Pancreas (tissue), 10 donors: ENCODE measurements at places on chromosomes 16 and 17. TPM values are rescaled to one million over a fixed set of nuclear protein-coding genes. Genes with fewer than 3 reads are reported as not detected.

The USP43 gene
- 3.2 TPM for total RNA-seq

DNA sequence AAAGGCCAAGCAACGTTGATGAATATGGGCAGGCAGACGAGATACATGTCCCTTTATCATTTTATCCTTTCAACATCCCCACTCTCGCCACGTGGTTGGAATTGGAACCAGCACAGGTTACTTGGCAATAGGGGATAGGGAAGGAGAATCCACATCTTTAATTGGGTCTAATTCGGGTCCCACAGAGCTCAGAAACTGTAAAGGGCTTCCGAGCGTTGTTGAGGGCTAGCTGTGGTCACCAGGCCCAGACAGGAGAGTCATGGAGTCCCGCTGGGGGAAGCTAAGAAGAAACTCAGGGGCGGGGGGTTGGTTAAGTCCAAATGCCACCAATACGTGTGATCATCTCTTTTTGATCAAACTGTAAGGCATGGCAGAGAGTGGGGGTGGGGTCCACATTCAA is 271.3 kb upstream of the ZFHX3 start:
- no peak for DNase-seq

The KLHL36 gene
- total RNA-seq, result 41.5 TPM

DNA sequence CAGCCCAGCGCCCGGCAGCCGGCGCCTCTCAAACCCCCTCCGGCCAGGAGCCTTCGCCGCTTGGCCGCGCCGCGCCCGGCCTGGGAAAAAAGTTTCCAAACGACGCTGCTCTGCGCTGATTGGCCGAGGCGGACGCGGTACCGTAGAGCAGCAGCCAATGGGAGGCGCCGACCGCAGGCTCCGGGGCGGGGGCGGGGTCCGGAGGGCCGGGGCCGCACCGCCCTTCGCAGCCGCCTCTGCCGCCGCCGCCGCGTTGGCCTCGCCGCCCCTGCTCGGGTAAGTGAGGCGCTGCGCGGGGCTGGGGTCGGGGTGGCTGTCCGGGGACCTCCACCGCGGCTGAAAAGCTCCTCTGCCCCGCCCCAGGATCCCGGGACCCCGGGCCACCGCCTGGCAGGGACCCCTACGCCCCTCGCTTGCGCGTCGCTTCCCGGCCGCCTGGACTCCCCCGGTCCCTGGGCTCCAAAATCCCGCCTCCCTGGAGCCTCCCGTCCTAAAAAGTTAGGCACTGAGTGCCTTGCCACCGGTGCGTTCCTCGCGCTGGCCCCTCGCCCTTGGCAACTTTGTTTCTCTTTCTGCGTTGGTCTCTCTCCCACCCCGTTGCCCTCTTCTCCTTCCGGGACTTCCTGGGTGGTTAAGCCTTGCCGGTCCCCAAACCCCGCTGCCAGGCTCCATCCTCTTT is at the start of gene NDE1:
TSS of gene NDE1 (plus strand) at position 227 of the 679 bp plus-strand sequence. CDS start 14,534 bp downstream, outside the sequence.
- peak; percentile 92 for DNase-seq

DNA sequence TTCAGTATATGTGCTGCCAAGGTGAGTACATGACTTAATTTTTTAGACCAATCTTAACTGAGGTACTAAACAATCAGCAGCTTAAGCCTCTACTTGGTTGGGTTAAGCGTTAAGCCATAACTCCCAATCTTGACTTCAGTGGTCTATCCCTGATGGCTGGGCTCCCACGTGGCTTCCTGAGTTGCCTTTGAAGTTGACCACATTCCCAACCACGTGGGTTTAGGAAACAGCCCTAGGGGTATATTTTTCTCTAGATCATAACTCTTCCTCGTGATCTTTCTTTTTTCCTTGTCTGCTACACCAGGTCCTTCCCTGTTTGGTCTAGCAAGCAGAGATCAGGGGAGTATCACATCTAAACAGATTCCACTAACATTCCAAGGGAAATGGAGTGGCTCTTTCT is 20.1 kb upstream of the PIRT start:
- DNase-seq, result no peak

The GP2 gene
- total RNA-seq, result 14,691 TPM

DNA sequence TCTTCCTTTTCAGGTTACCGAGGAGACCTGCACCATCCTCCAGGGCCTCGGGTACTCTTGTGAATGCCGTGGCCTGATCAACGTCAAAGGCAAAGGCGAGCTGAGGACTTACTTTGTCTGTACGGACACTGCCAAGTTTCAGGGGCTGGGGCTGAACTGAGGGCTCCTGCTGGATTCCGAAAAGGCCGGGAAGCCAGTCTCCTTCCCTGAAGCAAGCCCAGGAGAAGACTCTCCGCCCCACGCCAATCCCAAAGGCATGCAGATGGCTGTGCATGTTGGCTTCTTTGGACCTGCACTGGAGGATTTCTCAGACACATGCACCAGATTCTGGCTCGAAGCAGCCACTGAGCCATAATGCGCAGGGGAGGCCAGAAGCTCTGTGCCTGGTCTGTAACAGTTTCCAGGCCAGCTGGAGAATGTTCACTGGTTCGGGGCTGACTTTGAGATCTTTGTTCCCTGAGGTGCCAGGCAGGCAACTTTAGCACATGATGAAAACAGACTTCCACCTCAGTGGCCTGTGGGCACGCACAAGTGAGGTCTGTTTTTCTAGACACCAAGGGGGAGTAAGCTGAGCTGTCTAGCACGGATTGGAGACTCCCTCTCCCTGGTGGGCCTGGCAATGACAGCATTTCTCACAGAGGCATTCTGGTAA is 49.1 kb downstream of the ADCY7 start:
- no peak for DNase-seq

- no peak for DNase-seq
Measured at GRCh38 chr17:48011405-48012150, 26.0 kb downstream of the COPZ2 start.

- no peak for DNase-seq
Measured at GRCh38 chr17:22703786-22704441, 1011.6 kb downstream of the KCNJ18 start.

- no peak for DNase-seq
Measured at GRCh38 chr16:9499941-9500593, 408.6 kb downstream of the HAPSTR1 start.

- no peak for DNase-seq
Measured at GRCh38 chr16:86585821-86586611, 7.7 kb downstream of the FOXL1 start.

DNA sequence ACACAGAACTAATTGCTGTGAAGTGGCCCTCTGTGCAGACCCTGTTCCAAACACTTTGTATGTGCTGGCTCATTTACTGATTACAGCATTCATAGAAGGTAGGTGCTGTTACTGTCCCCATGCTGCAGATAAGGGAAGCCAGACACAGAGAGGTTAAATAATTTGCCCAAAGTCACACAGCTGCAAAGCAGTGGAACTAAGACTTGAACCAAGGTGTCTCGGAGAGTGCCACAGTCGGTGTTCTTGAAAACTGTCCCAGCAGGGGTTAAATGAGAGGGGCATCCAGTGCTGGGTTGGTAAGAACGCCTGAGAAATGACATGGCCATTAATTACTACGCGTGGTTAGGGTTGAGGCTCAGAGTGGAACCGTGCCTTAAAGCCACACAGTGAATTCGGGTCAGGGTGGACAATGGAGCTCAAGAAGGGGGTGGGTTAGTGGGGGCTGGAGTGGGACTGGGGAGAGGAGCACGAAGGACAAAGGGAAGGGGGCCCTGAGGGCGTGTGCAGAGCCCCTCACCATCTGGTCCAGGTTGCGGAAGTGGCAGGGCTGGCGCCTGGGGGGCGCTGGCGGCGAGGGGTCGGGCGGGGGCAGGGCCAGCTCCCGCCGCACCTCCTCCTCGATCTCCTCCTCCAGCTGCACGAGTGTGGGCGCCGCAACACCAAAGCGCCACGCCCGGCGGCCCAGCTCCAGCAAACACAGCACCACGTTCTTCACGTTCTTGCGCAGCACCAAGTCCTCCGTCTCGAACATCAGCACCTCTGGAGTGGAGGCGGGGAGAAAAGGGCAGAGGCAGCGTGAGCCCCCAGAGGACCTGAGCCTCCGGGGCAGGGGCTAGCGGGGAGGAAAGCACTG is 3.3 kb downstream of the GAS2L2 start:
- DNase-seq, result no peak

DNA sequence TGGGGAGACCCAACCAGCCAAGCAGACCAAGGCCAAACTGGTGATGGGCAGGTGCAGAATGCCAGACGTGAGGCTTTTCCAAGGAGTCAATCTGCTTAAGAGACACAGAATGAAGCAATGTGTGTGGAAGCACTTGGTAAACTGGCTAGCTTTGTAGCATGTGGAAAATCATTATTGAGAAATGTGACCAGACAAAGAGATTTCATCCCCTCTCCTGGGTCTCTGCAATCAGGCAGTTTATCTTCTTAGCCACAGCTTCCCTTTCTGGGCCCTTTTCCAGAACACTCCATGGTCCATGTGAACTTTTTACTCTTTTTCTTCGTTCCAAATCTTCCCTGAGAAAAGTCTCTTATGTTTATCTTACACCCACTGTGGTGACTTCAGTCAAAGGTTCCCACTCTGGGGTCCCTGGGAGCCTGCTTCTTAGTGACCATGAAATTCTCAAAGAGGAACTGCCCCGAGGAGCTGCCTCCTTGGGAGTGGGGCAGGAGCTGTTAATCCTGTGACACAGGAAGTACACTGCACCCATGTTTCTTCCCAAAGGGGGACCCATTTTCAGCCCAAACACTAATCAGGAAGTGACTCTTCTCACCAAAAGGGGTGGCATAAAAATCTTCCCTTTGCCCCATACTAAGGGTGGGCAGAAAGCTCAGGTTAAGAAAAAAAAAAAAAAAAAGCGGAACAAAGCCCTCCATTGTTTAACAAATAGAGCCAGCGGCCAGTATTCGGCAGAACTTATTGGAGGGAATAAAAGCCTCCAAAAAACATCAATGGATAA is 346.2 kb upstream of the ASIC2 start:
- no peak for DNase-seq

DNA sequence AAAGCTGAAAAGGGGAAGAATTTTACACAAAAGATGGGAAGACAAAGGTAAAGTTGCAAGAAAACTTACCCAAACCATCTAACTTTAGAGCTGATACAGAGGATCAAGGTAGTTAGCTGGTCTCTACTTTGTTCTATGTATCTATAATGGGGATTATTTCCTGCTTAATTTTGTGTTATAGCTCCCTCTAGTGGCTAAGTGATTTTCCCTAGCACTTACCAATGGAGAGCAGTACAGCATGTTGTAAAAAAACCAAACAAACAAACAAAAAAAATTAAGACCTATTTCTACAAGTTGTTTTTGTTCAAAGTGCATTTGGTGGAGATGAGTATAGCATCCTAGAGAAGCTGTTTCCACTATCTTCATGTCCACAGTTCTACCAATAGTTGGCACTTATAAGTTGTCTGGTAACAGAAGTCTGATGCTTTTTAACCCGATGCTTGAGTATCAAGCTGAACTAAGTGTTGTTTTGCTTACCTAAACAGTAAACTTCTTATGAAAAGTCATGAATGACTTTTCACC is 7.5 kb downstream of the SRSF1 start:
- no peak for DNase-seq

The EPX gene
- total RNA-seq, result not detected

DNA sequence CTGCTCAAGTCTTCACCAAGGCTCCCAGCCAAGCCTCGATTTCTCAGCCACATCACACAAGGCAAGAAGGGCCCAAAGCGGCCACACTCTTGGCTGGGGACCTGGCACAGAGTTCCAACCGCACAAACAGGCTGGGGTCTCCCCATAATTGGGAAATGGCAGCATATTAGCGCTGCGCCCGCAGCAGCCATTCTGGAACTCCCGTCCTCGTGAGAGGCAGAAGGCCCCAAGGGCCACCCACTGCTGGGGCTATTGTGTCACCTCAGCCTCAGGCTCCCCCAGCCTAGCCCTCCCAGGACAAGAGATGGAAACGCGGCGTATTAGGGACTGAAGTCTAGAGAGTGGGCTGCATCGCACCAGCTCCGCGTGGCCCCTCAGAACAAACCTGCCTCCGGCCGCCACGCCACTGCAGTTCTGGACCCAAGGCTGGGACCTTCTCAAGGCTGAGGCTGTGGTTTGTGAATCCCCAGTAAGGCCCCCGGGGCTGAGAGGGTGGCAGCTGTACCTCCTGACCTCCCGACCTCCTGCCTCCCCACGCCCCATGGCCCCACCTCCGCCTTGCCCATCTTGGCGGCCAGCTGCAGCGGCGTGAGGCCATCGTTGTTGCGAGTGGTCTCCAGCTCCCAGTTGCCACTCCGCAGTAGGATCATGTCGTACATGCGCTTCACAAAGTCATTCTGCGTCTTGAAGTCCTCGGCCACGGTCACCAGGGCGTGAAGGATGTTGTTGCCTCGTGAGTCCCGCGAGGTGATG is 25.3 kb downstream of the TRPV3 start:
- DNase-seq, result no peak

DNA sequence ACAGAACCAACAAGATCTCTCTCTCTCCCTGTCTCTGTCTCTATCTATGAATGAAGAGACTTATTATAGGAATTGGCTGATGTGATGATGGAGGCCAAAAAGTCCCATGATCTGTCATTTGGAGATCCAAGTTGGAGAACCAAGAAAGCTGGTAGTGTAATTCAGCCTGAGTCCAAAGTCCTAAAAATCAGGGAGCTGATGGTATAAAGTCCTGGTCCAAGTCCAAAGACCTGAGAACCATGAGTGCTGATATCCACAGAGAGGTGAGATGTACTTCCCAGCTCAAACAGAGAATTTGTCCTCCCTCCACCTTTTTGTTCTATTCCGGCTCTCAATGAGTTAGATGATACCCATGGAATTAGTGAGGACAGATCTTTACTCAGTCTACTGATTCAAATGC is 15.4 kb upstream of the TMIGD1 start:
- no peak for DNase-seq

DNA sequence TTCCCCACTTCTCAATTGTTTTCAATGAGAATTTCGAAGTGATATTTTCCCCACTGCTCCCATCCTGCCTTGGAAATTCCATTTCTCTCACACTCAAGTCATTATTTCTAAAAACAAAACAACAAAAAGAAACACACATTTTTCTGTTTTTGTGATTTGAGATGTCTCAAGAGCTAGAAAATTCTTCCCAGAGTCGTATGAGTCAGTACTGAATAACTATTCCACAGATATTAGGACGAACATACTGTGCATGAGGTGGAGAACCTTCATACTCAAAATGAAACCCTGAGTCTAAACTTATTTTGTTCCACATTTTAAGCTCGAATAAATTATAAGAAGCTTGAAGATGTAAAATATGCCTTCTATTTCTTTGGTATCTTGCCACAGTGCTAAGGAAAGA is 204.6 kb downstream of the SLC39A11 start:
- no peak for DNase-seq

- DNase-seq, result peak; percentile 32
Measured at GRCh38 chr17:79842656-79843473, 3.6 kb upstream of the CBX4 start.

DNA sequence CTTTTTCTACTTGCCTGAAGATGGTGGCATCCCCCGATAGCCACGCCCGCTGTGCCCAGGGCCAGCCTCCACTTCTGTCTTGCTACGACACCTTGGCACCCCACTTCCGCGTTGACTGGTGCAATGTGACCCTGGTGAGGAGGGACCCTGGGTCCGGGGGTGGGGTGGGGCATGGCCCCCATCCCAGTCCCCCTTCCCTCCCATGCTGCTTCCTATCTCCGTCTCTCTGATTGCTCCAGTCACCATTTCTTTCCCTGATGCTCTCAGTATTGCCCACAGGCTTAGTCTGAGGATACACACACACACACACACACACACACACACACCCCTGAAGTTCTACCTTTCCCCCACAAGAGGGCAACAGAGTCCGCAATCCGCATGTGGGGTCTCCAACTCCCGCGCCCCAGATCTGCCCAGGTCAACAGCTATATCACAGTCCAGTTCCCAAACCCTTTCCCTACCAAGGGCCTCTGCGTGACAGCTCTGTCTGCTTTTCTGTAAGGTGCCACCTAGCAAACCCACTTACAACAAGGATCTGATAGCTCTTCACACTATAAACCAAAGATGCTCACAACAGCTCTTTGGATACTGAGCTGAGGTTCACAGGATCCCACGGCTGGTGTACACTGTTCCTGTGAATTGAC is 3.4 kb downstream of the SGCA start:
- peak; percentile 53 for DNase-seq

GRCh38 chr17:59331929-59332748 is 684 bp downstream of the YPEL2 start:
- DNase-seq, result peak; percentile 80
